ENCODE measurements at places on chromosomes 1 and 21.

GRCh38 chr1:182262425-182262824 is 129.2 kb downstream of the GLUL start:
- DNase-seq: peak; percentile 9

DNA sequence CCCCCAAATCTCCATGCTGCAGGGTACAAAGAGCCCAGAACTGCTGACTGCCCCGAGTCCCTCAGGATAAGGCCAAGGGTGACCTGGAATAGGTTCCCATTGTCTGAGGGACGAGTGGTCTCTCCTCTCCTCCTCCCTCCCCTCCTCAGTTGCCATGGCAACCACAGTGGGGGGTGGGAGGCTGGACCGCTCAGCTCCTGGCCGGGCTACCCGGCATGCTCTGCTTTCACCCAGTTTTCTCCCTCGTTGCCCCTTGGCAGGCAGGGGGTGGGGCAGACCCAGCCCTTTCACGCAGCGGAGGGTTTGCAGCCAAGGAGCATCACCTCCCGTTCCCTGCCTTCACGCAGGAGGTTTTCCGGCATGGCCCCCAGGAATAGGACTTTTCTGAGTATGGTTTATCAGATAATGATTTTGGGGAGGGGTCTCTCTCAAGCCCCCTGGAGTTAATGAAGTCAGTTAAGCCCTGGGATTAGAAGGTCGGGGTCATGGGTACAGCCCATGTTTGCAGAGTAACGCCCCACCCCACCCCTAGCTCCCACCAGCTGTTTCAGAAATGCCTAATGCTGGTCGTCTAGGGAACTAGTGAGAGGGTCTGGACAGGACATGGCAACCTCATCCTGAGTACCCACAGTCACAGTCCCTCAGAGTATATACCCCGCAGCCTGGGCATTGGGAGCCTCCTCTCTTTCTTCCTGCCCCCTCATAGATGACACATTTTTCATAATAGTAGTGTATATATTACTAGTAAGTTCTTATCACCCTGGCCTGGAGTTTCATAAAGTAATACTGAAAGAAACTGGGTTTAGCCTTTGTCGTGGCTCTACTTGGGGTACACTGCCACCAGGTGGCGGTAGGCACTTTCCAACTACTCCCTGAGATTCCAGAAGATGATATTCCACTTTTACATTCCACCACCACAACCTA is 20.7 kb downstream of the C1QB start:
- peak; percentile 18 for DNase-seq

- no peak for DNase-seq
Observed at GRCh38 chr1:31238612-31238985, 1.1 kb downstream of the NKAIN1 start.

- no peak for DNase-seq
Observed at GRCh38 chr1:47679826-47680225, 242.0 kb downstream of the FOXD2 start.

DNA sequence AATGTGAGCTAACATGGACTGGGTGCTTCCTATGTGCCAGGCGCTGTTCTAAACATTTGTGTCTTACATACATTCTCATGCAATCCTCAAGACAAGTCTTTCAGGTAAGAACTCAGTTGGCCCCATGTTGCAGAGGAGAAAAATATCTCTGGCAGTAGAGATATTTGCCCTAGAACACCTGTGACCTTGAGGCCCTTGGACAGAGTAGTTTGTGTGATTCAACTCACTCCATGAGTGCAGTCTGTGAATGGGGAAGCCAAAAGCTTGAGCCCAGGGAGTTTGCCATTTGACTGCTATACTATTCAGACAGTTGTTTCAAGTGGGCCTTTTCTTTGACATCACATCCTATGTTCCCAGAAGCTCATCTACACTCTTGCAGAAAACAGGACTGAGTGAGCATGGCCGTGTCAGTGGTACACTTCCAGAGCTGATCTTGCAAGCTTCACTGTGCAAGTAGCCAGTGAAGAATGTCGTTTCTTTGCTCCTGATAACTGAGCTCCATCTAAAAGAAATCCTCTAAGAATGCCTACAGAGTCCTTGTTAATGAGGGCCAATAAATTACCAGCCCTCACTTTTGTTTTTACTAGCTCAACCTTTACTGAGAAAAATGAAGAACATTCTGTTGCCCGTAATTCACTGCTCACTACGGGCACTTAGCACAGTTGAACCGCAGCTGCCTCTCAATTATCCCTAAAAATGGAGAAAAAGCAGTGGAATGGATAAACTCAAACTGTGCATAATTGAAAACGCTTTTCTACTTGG is 98.7 kb upstream of the C8B start:
- no peak for DNase-seq

DNA sequence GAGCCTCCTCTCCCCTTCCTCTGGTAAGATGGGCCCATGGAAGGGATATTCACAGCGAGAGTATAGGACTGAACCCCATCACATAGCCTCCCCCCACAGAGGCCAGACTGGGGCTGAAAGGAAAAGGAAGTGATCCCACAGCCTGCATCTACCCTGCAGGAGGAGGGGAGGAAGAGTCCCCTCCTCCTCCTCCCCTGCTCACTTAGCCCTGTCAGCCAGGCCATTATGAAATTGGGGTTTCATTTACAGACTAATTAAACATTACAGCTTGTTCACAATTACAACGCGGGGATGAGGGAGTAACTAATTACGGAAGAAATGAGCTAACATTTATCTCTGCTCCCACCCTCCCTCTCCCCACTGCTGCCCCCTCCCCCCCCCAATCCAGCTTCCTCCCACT is 25.4 kb downstream of the DMAP1 start:
- no peak for DNase-seq

GRCh38 chr1:84415396-84415795 is 17.1 kb downstream of the DNASE2B start:
- DNase-seq: no peak

GRCh38 chr1:165914136-165914798 is 86.9 kb downstream of the UCK2 start:
- peak; percentile 40 for DNase-seq

GRCh38 chr1:173222149-173223030 is 15.3 kb upstream of the TNFSF4 start:
- no peak for DNase-seq

DNA sequence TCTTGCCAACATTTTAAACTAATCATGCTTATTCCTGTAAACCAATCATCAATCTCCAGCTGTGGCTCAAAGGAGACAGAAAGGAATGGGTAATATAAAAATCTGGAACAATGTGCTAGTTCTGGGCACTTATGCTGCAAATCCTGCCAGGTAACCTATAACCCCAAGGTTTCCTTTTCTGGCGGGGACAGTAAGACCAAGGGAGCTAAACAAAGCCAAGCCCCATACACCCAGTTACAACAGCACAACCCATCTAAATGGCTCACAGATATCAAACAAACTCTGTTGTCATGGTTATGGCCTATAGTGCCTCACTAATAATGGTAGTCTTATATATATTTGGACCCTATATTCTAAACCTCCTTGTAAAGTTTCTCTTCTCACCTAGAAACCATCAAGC is 36.9 kb upstream of the CTBS start:
- DNase-seq: no peak

GRCh38 chr1:12197483-12197880 is 30.7 kb downstream of the TNFRSF1B start:
- DNase-seq: no peak

GRCh38 chr21:42654179-42654912 is 925 bp downstream of the PDE9A start:
- DNase-seq: no peak

DNA sequence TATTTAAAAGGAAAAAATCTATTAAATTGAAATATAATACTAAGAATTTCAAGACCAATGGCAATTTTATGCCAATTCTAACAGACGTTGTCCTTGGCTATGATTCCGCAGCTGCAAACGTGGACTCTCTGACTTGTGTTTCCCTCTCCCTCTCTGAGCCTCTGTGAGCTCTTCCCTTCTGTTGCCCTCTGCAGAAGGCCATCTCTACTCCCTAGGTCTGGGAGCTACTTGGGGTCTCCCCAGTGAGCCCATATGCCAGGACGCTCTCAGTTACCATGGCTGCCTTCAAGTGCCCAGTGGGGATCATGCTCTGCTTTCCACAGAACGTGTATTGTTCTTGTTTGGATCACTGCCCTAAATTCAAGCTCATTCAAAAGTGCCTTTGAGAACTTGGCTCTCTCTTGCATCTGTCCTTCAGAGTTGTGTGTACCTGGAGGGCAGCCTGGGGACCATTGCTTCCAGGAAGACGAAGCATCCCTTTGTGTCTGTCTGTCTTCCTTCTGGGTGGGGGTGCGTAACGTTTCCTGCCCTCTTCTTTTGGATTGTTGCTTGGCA is 97.5 kb upstream of the TSPAN2 start:
- no peak for DNase-seq

DNA sequence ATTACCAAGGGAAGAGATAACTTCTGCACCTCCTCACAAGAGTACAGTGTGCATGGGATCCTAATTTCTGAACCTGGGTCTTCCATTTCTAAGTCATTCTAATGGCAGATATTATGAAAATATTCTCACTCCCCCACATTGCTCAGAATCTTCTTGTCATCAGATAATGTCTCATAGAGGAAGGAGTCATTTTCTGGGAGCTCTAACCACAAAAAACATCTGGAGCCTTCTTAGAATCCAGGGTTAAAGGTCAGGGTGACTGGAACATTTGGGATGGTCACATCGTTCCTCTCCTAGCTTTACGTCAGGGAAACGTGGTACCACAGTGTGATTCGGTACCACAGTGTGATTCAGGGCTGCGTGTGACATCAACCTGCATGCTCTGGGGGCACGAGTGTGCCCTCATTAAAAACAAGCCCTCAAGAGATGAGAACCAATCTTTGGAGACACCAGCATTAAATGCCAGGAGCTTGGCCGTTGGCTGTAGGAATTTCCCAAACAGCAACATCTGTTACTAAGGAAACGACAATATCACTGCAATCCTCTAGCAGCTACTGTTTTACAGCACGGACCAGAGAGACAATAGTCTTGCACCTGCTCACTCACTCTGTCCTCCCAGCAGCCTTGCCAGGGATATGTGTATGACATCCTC is 179.1 kb downstream of the PSMG1 start:
- DNase-seq: peak; percentile 71

- DNase-seq: no peak
Observed at GRCh38 chr1:17966341-17966740, 141.3 kb upstream of the IGSF21 start.

- no peak for DNase-seq
Observed at GRCh38 chr1:88783145-88783544, 99.1 kb downstream of the PKN2 start.

DNA sequence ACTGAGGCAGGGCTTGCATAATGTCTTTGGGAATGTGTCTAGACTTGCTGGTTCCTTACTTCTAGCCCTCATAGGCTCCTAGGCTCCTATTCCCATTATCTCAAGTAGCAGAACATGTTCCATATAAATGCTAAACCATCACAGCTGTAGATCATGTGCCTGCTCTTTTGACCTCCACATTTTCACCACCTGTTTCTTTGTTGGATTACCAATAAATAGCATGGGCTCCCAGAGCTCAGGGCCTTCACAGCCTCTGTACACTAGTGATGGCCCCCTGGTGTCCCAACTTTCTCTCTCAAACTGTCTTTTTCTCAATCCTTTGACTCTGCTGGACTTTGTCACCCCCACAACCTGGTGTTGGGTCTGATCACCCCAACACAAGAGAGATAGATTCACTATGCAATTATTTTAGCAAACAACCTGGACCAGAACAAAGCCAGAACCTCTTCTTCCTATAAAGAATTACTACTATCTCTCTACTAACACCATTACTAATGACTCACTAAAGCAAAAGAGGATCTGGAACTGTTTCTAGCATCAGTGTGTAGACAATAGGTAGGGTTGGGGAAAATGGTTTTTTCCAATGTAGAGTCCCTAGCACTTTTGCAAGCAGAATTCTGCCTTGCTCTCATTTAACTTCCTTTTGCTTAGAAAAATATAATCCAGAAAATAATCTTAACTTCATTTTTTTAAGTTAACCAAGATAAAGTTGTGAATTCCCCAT is 51.7 kb downstream of the WLS start:
- no peak for DNase-seq

- DNase-seq: no peak
Observed at GRCh38 chr21:38645282-38645681, 147.0 kb upstream of the ERG start.

DNA sequence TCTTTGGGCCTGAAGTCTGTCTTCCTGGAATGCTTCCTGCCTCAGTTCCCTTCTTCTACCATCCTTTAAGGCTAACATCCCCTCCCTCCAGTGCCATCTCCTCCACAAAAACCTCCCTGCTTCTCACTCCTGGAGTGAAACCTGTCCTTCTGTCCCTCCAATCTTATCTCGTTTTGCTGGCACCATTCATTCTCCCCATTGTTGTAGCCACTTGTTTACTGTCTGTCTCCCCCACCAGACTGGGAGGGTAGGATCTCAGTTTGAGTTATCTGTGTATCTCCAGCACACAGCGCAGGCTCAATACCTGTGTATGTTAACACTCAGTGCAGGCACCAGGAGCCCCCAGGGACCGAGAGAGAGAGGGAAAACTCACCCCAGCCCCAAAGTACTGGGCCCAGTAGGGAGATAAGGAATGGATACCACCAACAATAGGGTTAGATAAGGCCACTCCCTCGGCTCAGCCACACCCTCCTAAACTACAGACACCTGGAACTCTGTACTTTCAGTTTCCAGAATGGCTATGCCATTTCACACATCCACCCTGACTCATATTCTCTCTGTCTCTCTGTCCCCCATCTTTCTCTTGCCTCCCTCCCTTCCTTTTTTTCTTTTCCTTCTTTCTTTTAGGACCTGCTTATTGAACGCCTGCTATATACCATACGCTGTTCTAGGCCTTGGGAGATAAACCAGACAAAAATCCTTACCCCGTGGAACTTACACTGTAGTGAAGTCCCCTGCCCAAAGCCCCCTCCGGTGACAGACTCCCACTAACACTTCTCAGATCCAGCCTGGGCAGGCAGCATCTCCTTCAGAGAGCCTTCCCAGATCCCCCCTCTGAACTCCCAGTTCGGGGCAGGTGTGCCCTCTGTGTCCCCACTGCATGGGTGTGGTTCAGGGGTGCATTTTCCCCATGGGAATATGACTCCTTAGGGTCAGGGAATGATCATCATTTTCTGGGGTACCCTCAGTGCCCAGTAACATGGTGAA is 3.3 kb upstream of the SSBP3 start:
- DNase-seq: no peak

DNA sequence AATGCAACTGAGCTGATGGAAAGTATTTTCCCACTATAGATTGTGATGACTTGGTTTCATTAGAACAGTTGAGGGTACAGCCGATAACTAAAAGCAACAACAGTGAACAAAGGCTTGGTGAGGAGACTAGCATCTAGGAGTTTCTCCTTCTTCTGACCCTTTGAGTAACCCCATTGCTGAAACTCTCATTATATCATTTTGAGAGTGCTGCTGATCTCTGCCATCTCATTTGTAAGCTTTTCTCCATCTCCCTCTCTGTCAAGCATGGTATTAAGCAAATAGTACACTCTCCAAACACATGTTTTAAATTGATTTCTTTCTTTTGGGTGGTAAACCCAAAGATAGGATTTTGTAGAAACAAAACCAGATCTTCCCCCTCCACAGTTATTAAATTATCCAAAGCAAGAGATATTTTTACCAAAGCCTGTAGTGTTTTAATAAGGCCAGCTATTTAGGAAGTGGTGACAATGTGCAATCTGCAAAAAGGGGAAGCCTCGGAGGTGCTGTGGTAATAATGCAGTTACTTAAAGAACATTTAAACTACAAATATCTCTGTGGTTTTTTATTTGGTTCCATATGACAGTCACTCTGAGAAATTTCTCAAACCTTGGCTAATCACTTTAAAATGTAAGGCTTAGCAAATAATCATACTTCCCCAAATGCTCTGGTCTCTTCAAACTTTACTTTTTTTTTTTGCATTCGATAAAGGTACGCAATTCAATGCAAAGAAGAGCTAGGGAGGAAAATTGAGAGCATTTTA is 287.5 kb downstream of the HLX start:
- no peak for DNase-seq

GRCh38 chr1:3188150-3188971 is 119.4 kb downstream of the PRDM16 start:
- no peak for DNase-seq

Data from CMK (cell line).